ENCODE measurements at places on chromosomes 3 and 15.

DNA sequence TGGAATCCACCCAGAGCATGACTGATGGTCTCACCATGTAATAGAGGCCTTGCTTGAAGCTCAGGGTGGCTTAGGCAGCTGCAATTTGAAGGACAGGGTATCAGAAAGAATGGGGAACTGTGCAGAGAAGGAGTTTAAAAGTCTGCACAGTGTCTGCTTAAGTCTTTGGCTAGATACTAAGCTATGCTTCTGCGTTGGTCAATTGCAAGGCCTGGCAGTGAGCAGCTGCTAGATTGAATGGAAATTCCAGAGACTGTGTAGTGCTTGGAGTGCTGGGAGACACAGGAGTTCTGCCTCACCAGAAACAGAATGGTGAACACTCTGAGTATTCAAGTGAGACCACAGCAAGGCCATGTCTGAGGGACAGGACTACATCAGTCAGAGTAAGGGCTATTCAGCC is 17.3 kb upstream of the ATP10A start:
- no peak for DNase-seq

- no peak for DNase-seq
Measured at GRCh38 chr3:18747383-18747782, 322.2 kb upstream of the SATB1 start.

- no peak for DNase-seq
Measured at GRCh38 chr3:29420106-29420505, 139.2 kb downstream of the RBMS3 start.

DNA sequence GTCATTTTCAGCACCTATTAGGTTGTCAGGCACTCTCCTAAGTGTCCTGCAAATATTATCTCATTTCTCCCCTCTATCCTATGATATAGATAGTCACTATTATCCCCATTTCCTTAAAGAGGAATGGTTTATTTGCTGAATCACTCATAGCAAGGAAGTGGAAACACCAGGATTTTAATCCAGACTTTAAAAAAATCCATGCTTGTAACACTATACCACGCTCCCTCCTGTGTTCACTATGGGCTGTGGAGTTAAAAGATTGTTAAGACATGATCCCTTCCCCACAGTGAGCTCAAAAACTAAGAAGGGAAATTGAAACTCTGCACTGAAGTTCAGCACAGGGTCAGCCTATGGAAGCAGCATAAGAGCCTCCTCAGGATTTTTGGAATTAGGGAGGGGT is 60.2 kb downstream of the TMEM39A start:
- DNase-seq = no peak

- DNase-seq = peak; percentile 53
Measured at GRCh38 chr3:59654123-59654479, 604.3 kb upstream of the CFAP20DC start.

GRCh38 chr15:69413822-69414700 is at the start of gene KIF23:
KIF23 (plus strand) TSS chr15:69414349; CDS start chr15:69414466, 117 bp downstream.
- peak; percentile 96 for DNase-seq

GRCh38 chr15:82146990-82147461 is 101.2 kb upstream of the MEX3B start:
- DNase-seq = no peak

- DNase-seq = no peak
Measured at GRCh38 chr3:40237889-40238571, 71.5 kb upstream of the EIF1B start.

DNA sequence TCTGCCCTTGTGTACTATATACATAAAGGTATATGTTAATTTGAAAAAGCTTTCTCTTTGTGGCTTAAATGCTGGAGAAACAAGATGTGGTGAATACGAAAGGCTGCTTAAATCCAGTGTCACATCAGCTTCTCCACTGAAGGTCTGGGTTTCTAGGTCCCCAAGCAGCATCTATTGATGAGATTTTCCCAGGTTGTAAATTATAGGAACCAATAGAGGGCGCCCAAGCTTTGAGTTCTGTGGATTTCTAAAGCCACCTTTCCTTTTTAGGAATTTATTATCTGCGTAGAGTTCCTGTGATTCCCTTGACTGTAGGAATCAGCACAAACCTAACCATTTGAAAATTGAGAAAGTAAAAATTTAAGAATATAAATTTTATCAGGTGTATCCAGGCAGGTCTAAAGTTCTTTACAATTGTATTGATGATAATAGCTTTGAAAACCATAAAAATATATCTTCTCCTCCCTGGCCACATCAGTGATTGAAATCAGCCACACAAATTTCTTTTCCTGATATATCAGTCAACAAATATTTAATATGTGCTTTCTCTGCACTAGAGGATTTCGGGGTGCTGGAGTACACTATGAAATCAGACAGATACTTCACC is 88.3 kb upstream of the ADAMTSL3 start:
- DNase-seq = no peak

DNA sequence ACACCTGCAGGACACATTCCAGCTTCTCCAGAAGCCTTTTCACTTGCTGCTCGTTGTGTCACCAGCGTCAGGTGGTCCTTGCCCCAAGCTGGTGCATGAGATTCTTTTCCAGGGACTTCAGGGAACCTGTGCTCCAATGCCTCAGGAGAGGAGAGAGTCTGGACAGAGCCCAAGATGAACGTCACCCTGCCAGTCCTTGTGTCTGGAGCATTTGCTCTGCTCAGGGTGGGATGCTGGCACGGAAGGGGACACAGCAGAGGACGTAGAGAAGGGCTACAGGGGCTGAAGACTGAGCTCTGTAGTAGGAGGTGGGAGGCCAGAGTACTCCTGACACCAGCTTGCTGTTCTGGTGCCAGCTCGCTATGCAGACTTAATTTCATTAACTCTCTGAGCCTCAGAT is 262.1 kb downstream of the XXYLT1 start:
- DNase-seq = no peak

- DNase-seq = no peak
Measured at GRCh38 chr3:106067711-106068110, 198.9 kb upstream of the CBLB start.

DNA sequence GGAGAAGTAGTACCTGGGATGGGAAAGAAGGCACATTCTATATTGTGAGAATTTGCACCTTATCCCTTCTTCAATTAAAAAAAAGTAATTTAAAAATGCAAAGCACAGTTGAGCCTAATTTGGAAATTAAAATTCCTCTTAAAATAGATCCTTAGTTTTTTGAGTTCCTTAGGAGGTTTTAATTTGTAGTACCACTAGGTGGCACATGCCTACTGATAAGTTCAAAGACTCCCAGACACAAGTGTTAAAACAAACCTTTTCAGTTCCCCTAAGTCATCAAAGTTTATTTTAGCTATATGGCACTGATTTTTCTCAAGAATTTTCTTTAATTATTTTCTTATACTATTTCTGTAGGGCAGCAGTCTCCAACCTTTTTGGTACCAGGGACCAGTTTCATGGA is 127.6 kb upstream of the AZI2 start:
- DNase-seq = no peak

DNA sequence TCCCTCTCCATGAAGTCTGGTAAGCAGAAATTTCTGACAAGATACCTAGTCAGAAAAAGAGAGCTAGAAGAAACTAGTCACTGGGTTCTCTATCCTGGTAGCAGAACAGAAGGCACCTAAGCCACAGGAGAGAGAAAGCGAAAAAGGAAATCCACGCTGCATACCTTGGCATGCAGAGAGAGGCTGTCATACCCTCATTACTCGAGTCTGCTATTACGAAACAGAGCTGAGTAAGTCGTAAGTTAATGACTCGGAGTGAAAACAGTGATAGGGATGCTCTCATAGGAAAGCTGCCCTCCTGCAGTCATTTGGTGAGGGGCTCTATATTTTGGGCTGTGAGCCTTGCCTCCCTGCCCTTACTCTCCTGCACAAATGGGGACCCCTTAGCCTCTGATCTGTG is 16.2 kb downstream of the CLRN1 start:
- DNase-seq = no peak

GRCh38 chr3:52007291-52007690 is 11.6 kb upstream of the RPL29 start:
- DNase-seq = no peak

DNA sequence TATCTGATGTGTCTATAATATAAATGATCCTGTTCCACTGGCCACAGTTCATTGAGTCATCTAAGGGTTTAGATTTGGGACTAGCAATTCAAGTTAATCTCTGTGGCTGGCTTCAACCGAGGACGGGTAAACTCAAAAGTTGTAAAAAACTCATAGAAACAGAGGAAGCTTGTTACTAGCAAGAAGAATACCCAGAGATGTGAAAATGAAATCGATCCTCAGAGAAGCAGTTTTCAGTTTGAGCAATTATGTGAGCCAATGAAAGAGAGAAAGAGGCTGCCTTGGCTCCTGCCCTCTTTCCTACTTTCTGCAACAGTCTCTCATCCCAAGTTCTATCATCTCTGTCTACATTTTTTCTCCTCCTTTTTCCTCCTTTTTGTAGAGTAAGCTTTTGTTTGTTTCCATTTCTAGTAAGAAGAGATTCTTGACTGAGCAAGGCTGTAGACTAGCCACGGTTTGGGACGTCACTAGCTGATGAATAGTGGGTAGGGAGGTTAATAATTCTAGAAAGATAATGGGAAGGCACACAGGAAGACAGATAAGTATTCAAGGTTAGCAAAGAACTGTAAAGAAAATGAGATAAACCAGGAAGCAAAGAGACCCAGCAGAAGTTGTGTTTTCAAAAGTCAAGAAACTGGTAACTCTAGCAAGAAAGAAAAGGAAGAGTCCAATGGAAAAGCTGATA is 298.9 kb upstream of the NR2F2 start:
- no peak for DNase-seq

DNA sequence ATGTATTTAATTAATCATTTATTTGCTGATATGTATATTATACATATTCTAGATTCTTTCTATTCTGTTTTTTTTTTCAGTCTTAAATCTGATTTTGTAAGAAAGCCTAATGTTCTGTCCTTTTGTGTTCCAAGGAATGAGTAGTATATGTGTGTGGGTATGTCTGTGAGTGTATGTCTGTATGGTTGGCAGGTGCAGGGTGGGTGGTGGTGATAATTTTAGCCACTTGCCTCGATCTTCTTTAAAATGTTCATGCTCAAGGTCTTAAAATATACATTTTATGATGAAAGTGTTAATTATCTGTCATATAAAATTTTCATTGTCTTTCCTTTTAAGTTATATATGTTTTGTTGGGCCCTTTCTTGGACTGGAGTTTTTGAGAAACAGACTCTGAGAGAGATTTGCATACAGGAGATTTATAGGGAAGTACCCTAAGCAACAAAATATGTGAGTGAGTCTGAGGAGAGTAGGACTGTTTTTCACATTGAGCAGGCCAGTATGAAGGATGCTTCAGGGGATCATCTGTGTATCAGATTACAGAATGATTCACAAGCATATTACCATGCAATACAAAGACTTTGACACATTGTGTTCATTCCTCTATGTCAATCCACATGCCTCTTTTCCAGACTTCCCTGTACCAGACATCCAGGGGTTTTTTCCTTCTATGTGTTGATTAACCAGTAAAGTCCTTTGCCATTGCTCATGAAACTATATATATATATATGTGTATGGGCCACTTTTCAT is 211.0 kb upstream of the DPPA4 start:
- no peak for DNase-seq

- no peak for DNase-seq
Measured at GRCh38 chr3:114212646-114213045, 24.7 kb downstream of the ZNF80 start.

DNA sequence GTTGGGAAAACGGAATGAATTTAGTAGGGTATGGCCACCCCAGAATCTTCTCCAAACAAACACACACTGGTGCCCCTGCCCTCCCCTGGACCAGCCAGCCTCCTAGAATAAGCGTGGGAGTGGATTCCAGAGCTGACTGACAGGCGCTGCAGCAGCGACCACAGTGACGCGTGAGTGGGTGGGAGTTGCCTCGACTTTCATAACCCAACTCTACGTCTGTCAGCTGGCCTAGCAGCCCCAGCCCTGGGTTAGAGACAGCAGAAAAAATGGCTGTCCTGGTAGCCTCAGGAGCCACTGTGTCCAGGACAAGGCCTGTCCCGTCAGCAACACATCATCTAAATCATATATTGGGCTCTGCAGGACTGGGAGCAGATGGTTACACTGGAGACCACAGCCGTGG is 10.0 kb downstream of the PLA2G4B start:
- no peak for DNase-seq

- no peak for DNase-seq
Measured at GRCh38 chr3:58130591-58130990, 80.2 kb downstream of the DNASE1L3 start.

- no peak for DNase-seq
Measured at GRCh38 chr15:92392462-92392861, 1.2 kb upstream of the ST8SIA2 start.

- DNase-seq = no peak
Measured at GRCh38 chr3:185846037-185846436, 21.2 kb upstream of the IGF2BP2 start.

- DNase-seq = no peak
Measured at GRCh38 chr3:101170062-101170771, 150.2 kb downstream of the IMPG2 start.

- DNase-seq = no peak
Measured at GRCh38 chr15:58321034-58321433, 110.8 kb upstream of the LIPC start.

GRCh38 chr3:187963003-187963676 is 190.8 kb upstream of the LPP start:
- DNase-seq = no peak

DNA sequence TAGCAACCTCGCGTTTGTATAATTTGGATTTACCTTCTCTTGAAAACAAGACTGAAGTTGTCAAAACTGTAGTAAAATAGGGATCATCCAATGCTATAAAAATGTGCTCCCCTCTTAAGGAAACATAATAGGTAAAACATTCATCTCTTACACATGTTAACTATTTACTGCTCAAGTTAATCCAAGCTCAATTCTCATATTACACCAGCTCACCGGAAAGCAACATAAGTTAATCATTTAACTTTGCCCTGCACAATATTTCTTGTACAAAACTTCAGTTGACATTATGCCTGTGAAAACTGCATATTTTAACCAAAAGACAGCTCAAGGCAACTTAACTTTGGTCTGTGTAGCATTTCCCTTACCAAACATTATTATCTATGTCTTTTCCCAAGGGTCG is 634.2 kb downstream of the NAALADL2 start:
- DNase-seq = no peak

GRCh38 chr3:173789530-173790162 is 392.1 kb downstream of the NLGN1 start:
- no peak for DNase-seq

GRCh38 chr3:190696777-190697501 is 165.6 kb downstream of the GMNC start:
- DNase-seq = no peak

DNA sequence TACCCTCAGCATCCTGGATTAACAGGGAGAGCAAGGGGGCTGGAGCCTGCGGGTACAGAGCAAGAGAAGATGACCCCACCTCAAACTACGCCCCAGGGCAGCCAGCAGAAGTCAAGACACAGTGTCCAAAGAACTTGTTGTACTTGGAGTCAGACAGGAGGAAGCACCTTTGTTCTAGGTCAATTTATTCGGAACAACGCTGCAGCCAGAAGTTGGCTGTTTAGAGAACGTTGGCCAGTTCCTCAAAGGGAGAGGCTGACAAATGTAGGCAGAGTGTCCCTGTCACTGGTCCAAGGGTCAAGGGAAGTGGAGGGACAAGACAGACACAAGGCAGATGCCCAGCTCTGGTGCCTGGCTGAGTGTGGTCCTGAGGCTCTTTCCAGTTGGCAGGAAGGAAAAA is 32.1 kb upstream of the PIAS1 start:
- peak; percentile 37 for DNase-seq

- no peak for DNase-seq
Measured at GRCh38 chr3:195401943-195402342, 40.9 kb downstream of the ACAP2 start.

GRCh38 chr3:13575459-13576061 is 26.6 kb downstream of the FBLN2 start:
- DNase-seq = peak; percentile 85
